ENCODE measurements at places on chromosomes 12 and 14.

- peak; percentile 13 for DNase-seq
Observed at GRCh38 chr14:90109858-90110257, 48.1 kb downstream of the KCNK13 start.

- DNase-seq: no peak
Observed at GRCh38 chr14:21703357-21704326, 30.0 kb upstream of the OR4E1 start.

GRCh38 chr12:8829125-8829518 is 6.7 kb downstream of the A2ML1 start:
- DNase-seq: no peak

GRCh38 chr14:29123017-29123416 is 356.4 kb downstream of the FOXG1 start:
- DNase-seq: no peak

DNA sequence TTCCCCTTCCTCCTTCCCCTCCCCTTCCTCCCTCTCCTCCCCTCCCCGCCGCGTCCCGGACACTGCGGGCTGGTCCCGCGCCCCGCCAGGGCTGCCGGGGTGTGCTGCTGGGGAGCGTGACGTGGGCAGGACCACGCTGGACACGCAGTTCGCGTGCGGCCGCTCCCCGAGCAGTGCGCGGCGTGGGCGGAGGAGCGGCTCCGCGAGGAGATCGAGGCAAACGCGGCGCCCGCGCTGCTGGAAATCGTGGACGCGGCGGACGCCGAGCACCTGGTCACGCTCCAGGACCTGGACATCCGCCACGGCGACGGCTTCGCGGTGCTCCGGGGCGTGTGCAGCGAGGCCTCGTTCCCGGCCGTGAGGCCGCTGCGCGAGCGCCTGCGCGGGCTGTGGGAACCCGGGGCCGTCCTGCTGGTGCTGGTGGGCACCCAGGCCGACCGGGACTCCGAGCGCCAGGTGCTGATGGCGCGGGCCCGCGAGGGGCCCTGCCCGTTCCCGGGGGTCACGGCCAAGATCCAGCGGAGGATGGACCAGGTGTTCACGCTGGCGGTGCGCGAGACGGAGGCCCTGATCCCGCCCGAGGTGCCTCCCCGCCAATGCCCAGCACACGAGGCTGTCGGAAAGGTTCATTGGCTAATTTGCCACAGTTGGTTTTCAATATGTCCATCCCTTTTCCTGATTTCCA is 84.3 kb downstream of the TNFAIP2 start:
- no peak for DNase-seq

GRCh38 chr14:58060077-58060476 is 91.9 kb downstream of the ARMH4 start:
- no peak for DNase-seq

GRCh38 chr12:108966378-108967151 is 54.3 kb downstream of the SVOP start:
- peak; percentile 5 for DNase-seq

DNA sequence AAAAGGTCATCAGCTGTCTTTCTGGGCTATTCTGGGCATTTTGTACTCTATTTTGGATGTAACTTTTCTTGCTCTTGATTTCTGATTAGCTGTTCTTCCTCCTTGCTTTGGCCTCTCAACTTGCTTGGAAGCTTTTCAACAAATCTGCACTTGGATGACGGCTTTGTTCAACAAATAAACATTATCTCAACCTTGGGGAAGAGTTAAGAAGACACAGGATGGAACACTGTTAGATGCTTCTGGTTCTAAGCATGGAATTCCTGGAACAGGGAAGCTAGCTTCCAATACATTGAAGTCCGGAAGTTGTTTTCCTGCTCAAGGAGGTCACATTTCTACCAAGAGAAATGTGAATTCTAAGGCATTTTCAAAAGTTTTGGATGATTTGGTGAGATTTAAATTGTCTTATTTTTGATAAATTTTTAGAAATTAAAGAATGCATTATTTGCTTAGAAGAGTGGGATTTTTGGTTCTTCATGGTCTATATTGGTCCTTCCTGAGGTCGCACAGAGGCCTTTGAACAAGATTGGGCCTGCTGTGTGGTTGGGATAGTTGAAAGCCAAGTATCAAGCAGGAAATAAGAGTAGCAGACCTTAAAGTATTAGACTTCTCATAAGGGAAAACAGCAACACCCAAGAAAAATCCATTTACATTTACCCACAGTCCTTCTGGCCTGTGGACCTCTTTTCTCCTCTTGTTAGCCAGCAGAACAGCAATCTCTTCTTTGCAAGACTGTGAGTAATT is 59.2 kb downstream of the PPFIBP1 start:
- no peak for DNase-seq

DNA sequence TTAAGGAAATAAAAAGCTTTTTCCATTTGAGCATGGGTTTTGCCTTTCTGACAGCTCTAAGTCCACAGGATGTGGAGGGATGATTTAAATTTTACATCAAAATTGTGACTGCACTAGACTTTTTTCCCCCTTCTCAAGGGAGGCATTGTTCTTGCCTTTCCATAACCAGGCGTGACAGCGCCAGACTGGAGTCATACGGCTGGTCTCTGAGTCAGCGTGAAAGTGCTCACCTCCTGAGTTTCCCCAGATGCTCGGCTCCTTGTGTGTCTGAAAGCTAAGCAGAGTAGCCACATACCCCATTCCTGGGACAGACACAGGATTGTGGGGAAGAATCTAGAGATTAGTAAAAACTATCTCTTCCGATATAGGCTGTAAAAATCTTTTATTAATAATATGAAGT is 43.1 kb downstream of the SOX5 start:
- peak; percentile 63 for DNase-seq

- no peak for DNase-seq
Observed at GRCh38 chr12:25320123-25321006, 69.6 kb upstream of the KRAS start.
